Stimulated activated effector memory CD8-positive, alpha-beta T cell treated with anti-CD3 and anti-CD28 coated beads, Interleukin-12 subunit alpha, Interleukin-12 subunit beta, amount 100 ng/mL, for 72 hours (primary cell): ENCODE measurements at places on chromosomes 12 and 14.

DNA sequence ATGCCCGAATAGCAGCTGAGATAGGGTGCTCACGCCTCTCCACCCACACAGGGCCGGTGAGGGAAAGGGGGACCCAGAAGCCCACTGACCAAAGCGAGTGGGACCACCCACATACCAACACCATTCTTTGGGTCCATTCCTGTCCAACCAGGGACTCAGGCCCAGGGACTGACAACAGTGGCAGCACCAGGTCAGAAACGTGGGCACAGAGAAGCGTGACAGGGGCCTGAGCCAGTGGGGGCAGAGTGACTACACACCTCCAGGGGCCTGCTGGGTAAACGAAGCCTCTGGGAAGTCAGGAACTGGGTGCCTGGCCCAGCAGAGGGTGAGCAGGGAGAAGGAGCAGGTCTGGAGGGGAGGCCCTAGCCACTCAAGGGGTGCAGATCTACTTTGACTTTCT lies 13.7 kb downstream of the SPRYD3 start:
- no peak for DNase-seq

DNA sequence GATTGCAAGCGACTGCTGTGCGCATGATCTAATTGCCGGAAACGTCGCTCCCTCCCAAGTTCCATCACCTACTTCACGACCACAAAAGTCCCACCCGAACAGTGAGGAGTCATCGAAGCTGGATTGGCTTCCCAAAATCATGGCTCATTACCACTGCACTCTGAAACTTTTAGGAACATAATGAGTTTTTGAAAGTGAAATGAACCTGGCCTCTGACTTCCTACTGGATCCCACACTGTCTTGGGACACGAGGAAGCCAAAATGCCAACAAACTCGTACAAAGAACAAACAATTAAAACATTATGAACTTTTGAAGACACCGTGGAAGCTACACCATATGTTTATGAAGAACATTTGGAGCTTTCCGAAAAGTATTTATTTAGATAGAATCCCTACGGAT lies 334.8 kb upstream of the TMPO start:
- no peak for DNase-seq

- DNase-seq: no peak
These were observed 3.0 kb upstream of the MAP3K9 start for GRCh38 chr14:70812124-70812818.

- DNase-seq: no peak
These were observed 13.3 kb upstream of the PUS1 start for GRCh38 chr12:131915823-131916222.

- no peak for DNase-seq
These were observed 32.8 kb downstream of the CCNK start for GRCh38 chr14:99513946-99514551.

GRCh38 chr12:66629138-66629870 lies 49.6 kb downstream of the GRIP1 start:
- no peak for DNase-seq

DNA sequence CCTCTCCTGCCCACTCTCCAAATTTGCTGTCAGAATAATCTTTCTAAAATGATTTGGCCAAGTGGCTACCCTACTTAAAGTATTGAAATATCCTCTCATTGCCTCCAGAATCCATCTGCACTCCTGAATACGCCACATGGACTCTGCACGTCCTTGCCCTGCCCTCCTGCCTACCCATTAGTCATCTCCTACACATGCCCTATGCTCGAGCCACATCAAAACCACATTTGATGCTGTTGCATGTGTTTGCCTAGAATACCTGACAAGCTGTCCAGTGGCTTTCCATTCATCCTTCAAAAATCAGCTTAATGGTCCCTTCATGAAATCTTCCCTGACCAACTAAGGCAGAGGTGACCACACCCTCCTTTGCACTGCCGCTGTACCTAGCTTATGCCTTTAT lies 17.0 kb downstream of the VCPKMT start:
- no peak for DNase-seq

GRCh38 chr14:22432348-22432976 lies 156.6 kb downstream of the DAD1 start:
- no peak for DNase-seq

DNA sequence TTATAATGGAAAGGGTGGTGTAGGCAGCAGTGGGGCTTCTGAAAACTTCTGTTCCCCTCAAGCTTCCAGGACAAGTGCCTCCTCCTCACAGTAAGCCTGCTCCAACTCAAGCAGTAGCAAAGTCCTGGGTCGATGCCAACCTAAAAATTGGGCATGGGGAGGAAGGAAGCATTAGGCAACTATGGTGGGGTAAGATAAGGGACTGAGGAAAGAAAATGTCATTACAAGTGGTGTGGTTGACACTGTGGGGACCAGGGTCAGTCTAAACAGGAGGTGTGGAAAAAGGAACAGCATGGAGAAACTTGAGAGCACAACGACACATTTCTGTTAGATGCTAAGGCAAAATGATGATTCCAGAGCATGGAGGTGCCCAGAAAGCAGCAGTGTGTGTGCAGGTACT lies 34.9 kb downstream of the WIF1 start:
- no peak for DNase-seq

GRCh38 chr12:106955377-106956047 lies at the start of gene TMEM263:
TMEM263 (plus strand) TSS chr12:106955907; CDS start chr12:106967117, 11,210 bp downstream.
- DNase-seq: peak; percentile 90

- no peak for DNase-seq
These were observed 224.9 kb upstream of the SLC16A7 start for GRCh38 chr12:59370933-59371332.

GRCh38 chr12:46259713-46260112 lies 9.1 kb downstream of the SLC38A1 start:
- no peak for DNase-seq

- DNase-seq: no peak
These were observed 44.0 kb upstream of the FRMD6 start for GRCh38 chr14:51607711-51608110.

GRCh38 chr14:71339650-71340415 lies 432.6 kb downstream of the PCNX1 start:
- DNase-seq: no peak

- DNase-seq: no peak
These were observed 463.3 kb upstream of the FOXG1 start for GRCh38 chr14:28303248-28303647.

DNA sequence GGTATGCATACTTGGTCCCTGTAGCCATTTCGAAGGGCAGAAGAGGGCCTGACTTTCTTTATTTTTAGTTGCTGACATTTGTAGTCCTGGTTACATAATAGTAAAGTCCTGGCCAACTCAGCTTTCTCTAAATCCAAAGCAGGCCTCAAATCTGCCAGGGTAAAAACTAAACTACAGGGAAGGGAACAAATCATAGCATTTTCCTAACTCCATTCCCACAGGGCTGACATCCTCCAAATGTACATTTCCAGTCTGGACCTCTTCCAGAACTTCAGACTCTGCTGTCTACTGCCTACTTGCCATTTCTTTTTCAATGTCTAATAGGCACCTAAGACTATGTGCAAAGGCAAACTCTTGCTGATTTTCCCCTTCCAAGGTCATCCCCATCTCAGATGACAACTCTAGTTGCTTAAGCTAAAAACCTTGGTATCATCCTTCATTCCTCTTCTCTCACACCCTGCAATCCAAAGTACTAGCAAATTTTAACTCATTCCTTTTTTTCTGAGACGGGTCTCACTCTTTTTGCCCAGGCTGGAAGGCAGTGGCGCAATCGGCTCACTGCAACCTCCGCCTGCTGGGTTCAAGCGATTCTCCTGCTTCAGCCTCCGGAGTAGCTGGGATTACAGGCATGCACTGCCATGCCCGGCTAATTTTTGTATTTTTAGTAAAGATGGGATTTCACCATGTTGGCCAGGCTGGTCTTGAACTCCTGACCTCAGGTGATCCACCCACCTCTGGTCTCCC lies 2.0 kb downstream of the DDIT3 start:
- no peak for DNase-seq

DNA sequence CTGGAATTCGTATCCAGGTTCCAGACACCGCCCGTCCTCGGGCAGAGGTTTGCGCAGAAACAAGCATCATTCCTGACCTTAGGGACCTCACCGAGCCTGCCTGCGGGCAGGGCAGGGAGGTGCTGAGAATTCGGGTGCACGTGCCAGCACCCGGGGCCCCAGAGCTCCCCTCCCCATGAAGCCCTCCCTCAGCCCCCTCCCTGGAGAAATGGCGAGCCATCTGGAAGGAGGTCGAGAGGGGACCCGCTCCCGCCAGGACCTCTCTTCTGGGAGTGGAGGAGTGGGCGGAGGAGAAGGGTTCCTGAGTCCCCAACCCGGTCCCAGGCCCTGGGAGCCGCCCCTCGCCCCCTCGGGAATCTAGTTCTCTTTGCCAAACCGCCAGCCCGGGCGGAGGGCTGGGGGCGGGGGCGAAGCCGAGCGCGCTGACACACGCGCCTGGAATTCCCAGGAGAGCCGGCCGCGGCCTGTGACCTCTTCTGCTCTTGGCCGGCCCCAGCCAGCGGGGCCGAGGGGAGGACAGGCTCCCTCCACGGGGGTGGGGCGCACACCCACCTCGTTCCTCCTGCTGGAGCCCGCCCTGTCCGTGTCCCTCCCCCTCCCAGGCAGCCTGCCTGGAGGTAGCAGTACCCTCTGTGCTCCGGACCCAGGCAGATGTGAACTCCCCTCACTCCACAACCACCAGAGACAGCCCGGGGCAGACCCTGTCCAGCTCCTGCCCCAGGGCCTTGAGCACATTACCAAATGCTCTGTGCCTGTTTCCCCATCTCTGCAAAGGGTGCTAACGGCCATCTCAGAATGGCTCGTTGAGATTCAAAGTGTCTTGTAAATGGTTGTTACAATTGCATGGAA lies 23.0 kb upstream of the GPR132 start:
- DNase-seq: no peak

GRCh38 chr12:62766496-62766895 lies 168.5 kb downstream of the PPM1H start:
- DNase-seq: no peak
